Left hindlimb (tissue), 1 donor: ENCODE measurements at places on chromosomes 1 and 21.

- DNase-seq = no peak
These were observed 8.3 kb downstream of the PGLYRP4 start for GRCh38 chr1:153340356-153340755.

- no peak for DNase-seq
These were observed 490.4 kb upstream of the C1orf87 start for GRCh38 chr1:60563777-60564535.

GRCh38 chr21:24148461-24148860 lies 1458.8 kb downstream of the MRPL39 start:
- DNase-seq = no peak

DNA sequence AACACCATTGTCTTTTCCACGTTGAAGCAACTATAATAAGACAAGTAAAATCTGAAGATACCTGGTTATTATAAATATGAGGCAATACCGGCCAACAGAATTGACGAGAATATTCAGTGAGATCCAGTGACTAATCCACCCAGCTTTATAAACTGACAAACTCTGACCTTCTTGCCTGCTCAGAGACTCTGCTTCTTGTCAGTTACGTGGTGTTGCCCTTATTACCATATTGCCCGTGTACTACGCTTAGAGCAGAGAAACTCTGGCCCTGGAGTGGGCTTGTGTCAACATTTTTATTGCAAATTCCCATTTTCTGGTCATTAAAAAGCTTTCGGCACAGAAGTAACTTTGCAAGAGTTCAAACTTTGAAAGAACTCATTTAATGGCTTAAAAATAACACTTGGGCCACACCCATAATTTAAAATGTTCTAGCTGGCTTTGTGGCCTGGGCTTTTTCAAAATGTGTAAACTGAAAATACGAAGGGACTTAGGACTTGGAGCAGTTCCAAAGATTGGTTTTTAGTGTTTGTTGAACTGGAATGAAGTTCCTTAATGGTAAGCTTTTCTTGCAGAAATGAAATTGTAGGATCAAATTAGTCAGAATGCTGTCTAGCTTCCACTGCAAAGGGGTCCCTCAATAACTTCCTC lies 266.2 kb downstream of the LMO4 start:
- no peak for DNase-seq

- no peak for DNase-seq
These were observed 149.1 kb downstream of the FCRL5 start for GRCh38 chr1:157403203-157403602.

- DNase-seq = peak; percentile 42
These were observed 7.6 kb downstream of the CDKN2C start for GRCh38 chr1:50977575-50978143.

- no peak for DNase-seq
These were observed 7.6 kb upstream of the C1orf21 start for GRCh38 chr1:184379111-184379752.
